ENCODE measurements at places on chromosomes 3 and 15.

DNA sequence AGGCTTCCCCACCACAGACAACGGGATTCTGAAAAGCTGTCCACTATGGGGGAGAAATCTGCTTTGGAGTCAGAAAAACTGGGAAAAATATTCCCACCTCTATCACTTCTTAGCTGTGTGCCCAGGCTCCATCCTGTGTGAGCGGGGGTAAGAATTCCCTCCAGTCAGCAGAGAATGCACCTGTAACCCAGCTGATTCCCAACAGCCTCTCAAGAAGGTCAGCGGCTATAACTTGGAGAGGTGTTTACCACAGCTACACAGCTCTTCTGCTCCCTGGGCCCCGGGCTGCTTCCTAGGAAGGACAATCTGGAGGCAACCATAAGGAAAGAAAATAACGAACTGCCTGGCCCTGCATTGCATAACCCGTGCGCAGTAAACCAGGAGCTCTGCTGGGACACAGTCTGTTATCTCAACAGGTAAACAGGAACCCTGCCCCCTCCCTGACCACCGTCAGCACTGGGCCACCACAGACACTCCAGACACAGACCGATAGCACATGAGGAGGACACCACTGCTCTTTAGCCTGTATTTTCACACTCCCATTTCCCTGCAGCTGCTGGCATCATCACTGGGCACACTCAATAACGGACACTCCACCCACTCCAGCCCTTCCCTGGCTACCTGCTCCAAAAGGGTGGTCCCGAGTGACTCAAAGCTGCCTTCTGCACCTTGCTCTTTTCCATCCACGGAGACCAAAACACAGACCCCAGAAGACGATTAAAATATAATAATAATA is 2.1 kb downstream of the RAB43 start:
- no peak for DNase-seq

DNA sequence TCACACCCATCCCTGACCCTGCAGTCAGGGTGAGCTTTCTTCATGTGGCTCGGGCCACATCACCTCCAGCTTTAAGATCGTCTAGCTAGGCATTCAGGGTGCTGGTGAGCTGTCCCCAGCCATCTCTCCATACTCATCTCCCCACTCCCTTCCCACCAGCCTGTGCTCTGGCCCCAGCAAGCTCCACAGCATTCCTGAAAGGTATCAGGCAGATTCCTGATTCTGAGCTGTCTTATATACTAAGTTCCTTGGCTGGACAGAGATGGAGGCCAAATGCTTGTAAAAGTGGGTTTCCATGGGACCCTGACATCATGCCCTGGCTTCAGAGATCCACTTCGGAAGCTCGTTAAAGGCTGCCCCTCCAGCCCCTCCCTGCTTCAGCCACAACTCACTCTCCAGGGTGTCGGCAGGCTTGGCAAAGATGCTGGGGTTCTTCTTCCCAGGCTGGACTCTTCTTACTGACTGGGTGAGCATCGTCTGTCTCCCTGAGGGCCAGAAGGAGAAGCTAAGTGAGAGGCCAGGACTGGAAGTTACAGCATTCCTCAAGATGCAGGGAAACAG is 3.9 kb downstream of the CILP start:
- no peak for DNase-seq

- DNase-seq = peak; percentile 58
Measured at GRCh38 chr15:79339588-79340314, 28.8 kb downstream of the TMED3 start.

DNA sequence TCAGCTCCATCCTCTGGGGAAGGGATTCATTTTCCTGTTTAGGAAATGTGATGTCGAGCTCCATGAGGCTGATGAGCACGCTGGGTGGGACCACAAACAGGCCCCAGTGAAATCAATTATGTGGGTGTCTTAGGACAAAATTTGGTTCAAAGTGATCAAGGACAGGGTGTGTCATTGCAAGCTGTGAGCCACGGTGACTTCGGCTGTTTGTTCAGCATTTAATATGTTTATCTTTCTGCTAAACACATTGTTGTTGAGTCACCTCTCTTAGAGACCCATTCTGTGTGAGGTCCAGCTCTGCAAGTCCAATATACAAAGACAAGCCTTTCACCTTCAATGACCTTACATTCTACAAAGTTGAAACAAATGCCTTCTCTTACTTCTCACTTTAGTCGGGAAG is 41.3 kb downstream of the SSR3 start:
- no peak for DNase-seq

GRCh38 chr3:96813134-96813819 is 1.1 kb upstream of the EPHA6 start:
- DNase-seq = peak; percentile 73

DNA sequence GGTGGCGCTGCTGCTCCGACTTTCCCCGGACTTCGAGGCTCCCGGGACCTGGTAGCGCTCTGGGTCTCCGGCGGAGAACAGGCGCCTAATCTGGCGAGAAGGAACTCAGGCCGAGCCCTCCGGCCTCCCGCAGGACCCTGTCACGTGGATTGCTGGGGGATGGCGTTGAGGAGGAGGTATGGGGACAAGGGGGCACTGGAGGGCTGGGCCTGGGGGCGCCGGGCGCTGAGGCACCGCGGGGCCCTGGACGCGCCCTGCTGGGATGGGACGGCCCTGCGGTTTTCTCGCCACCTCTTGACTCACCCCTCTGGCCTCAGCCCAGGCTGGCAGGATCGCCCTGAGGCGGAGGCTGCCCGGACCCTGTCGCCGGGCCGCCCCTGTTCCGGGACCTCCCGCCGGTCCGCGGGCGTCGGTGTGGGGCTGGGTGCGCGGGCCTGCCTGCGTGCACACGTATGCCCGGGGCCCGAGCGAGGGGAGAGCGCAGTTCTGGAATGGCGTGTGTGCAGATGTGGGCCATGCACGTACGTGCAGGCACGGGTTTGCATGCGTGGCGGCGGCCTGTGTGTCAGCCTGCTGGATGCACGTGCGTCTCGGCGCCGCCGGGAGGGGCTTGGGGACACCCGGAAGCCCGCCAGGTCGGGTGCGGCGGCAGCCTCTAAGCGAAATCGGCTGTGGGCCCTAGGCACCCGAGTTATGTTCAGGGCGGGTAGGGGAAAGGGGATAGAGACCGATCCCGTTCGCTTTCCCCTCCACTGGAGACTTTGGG is 752 bp downstream of the C15orf39 start:
- peak; percentile 77 for DNase-seq

All from A673 (cell line).